NCI-H1930 (cell line): ENCODE measurements at places on chromosomes 12 and 14.

DNA sequence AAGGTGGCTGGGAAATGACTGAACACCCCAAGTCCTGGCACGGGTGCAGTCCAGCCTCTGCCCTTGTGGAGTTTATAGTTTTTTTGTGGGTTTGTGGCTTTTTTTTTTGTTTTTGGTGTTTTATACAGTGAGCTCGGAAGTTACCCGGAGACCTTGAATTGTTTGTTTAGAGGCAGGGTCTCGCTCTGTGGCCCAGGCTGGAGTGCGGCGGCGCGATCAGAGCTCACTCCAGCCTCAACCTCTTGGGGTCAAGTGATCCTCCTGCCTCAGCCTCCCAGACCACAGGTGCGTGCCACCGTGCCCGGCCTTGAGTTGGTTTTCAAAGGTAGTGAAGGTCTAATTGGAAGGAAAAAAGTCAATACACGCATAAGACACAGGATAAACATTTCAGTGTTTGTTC, 879 bp upstream of the ANHX start:
- no peak for DNase-seq

GRCh38 chr12:83664650-83665049, 977.9 kb downstream of the TMTC2 start:
- DNase-seq, result peak; percentile 14

GRCh38 chr14:90828642-90829487, 12.6 kb upstream of the TTC7B start:
- DNase-seq, result no peak

- no peak for DNase-seq
Observed at GRCh38 chr12:28925719-28926376, 223.2 kb upstream of the FAR2 start.

GRCh38 chr12:119235197-119235751, 56.5 kb downstream of the HSPB8 start:
- DNase-seq, result peak; percentile 27

DNA sequence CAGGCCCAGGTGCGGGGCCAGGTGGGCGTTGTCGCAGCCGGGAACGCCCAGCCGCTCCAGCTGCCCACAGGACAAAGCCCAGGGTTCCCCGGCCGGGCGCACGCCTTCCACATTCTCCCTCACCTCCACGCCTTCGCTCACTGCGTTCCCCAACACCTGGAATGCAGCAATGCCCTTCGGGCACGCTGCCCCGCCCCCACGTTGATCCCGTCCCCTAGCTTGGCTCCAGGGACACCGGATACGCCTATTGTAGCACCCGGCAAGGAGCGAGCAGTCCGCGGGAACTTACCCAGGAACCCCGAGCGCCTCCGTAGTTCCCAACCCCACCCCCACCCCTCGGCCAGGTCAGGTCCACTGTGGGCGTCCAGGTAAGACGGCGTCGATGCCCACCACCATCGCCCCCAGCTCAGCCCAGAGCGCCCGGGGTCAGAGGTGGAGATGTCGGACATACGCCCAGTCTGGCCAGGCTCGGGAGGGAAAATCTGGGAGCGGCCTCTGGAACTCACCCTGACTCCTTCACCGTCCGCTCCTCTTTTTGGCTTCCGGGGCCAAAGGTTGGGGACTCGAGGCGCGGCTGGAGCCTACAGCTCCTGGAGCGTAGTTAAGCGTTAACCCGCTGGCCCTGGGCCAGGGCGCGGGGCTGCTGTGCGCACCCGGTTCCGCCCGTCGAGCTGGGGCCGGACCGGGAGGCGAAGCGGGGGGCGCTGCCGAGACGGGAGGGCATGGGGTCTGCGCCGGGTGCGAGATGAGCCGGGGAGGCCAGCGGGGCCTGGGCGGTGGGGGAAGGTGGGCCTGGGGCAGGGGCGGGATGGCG, 594 bp upstream of the CEP170B start:
- no peak for DNase-seq

DNA sequence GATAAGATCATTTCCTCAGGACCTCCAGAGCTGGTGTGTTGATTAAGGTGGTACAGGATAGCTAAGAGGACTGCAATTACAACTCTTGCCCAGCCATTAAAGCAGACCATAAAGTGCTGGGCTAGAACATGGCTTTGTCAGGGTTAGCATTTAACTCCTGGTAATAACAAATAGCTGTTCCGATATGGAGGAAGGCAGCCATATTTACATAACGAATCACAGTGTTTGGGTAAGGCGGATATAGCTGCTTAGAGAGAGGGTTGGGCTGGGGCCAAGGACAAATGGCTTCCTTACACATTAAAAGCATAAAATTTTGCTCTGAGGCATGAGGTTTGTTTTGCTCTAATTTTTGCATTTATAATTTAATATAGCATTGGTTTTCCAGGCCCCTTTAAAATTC, 297.7 kb upstream of the DDHD1 start:
- DNase-seq, result no peak

- peak; percentile 53 for DNase-seq
Observed at GRCh38 chr12:13661005-13661887, 320.2 kb downstream of the GRIN2B start.

DNA sequence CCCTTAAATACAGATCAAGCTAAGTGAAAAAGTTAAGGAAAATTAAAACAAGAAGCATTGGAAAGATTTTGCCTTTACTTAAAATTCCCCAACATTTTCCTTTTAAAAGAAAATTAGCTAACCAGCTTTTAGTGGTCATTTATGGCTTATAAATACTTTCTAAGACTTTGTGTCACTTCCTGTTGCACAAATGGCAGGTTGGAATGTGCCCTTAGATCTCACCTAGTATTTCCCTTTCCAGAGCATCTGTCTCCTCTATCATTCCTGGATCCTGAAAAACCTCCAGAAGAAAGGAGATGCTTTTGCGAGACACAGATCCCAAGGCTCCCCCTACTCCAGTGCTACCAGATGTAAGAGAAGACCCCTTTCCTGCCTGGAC, 58.3 kb downstream of the ARF6 start:
- no peak for DNase-seq

DNA sequence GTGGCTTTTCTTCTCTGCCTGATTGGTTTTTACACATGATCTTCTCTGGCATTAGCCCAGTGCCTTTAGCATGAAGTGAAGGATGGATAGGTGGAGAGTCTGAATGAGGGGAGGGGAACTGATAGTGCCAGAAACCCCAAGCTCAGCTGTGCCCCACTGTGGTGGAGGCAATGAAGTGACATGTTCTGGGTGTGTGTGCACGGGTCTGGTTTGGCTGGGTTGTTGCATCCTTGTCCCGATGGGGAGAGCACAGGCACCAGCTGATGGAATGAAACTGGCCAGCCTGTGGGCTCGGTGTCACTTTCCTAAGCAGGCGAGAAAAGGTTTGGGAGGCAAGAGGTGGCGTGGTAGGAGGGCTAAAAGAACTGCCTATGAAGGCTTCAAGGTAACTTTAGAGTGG, 65.3 kb downstream of the CACNA1C start:
- DNase-seq, result no peak

GRCh38 chr14:22588526-22589095, 413 bp downstream of the DAD1 start:
- no peak for DNase-seq

DNA sequence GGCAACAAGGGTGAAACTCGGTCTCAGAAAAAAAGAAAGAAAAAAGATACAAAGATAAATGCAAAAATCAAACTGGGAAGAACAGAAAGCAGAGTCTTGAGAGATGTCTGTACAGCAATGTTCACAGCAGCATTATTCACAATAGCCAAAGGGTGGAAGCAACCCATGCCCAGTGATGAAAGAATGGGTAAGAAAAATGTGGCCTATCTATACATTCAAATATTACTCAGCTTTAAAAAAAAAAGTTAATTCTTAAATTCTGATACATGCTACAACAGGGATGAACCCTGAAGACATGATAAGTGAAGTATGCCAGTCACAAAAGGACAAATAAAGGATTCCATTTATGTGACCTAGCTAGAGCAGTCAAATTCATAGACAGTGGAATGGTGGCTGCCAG, 33.7 kb downstream of the SPPL3 start:
- DNase-seq, result no peak

- peak; percentile 2 for DNase-seq
Observed at GRCh38 chr12:38664661-38665269, 240.6 kb downstream of the CPNE8 start.

GRCh38 chr12:84843593-84844144, 68.9 kb downstream of the SLC6A15 start:
- DNase-seq, result no peak

DNA sequence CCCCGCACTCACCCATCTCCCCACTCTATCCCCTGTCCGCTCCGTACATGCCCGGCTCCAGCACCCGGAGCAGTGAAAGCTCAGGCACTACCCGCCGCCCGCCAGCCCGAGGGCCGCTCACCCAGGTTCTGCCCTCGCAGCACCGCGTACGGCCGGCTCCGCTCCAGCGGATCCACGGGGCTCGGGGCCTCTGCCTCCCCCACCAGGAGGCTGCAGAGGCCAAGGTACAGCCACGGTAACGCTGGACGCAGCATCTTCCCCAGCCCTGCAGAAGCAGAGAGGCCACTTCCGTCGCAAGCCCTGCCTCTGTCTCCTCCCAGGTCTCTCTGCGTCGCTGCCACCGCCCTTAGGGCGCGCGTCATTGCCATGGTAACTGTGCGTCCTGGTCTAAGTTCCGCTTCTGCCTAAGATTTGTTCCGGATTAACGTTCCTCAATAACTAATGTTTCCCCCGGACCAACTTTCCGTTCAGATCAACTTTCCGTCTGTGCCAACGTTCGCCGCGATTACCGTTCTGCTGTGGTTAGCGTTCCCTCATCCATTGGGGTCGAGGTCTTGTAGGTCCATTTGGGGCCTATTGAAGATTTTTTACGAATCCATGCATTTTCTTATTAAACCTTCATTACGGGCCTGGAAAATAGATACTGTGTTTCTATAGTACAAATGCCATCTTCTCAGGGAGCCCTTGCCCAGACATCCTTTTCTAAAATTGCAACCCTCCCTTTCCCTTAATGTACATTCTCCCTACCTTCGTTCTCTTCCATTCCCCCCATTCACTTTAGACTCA, at the start of gene C12orf76:
Gene C12orf76 (minus strand): TSS at position 281 of the 786 bp plus-strand sequence. CDS start 27 bp downstream, at position 254.
- DNase-seq, result peak; percentile 95

DNA sequence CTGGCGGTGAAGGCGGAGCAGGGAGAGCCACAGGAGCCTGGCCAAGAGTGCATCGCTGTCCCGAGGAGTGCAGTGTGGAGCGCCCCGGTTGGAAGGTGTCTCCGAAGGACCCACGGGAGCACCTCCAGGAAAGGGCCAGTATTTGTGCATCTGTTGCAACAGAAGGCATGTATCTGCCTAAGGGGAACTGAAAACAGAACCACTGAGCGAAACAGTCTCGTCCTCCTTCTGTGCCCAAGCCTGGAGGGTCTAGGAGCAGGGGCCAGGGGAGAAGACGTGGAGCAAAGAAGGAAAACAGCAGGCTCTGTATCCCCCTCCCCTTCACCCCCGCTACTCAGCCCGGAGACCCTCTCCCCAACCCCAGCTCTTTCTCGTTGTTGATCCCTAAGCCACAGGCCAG, 5.3 kb upstream of the LRRC10 start:
- DNase-seq, result no peak

- no peak for DNase-seq
Observed at GRCh38 chr12:124248941-124249825, 45.7 kb upstream of the RFLNA start.

- DNase-seq, result no peak
Observed at GRCh38 chr14:102194856-102195255, 55.2 kb downstream of the WDR20 start.

GRCh38 chr14:99523704-99524055, 42.5 kb downstream of the CCNK start:
- DNase-seq, result no peak

DNA sequence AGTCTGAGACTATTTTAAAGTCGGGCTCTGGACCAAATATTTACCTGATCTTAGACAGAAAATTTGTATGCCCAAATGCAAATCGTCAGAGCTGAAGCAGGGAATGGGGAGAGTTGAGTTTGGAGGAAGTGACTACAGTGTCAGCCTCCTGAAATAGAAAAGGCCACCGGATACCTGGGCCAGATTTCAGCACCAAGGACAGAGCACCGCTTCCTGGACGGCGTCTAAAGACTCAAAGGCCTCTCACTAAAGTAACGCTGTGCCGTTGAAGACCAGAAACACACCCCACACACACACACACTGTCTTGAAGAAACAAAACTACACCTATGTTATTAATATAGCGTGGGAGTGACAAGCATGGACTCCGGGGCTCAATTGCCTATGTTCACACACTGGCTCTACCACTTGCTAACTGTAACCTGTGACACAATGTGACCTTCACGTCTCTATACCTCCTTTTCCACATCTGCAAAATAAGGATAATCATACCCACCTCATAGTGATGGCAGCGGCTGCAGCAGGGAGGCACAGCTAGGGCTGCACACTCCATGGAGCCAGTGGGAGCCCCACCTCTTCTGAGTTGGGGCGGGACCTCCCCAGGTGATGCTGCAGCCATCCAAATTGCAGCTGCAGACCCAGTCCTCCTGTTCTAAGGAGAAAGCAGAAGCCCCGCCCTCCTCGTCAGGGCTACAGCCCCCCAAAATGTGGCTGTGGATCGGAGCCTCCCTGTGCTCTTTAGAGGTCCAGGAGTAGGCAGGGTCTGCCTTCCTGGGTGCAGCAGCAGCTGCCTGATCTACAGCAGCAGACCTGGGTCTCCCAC, 35.6 kb downstream of the KRT76 start:
- no peak for DNase-seq

DNA sequence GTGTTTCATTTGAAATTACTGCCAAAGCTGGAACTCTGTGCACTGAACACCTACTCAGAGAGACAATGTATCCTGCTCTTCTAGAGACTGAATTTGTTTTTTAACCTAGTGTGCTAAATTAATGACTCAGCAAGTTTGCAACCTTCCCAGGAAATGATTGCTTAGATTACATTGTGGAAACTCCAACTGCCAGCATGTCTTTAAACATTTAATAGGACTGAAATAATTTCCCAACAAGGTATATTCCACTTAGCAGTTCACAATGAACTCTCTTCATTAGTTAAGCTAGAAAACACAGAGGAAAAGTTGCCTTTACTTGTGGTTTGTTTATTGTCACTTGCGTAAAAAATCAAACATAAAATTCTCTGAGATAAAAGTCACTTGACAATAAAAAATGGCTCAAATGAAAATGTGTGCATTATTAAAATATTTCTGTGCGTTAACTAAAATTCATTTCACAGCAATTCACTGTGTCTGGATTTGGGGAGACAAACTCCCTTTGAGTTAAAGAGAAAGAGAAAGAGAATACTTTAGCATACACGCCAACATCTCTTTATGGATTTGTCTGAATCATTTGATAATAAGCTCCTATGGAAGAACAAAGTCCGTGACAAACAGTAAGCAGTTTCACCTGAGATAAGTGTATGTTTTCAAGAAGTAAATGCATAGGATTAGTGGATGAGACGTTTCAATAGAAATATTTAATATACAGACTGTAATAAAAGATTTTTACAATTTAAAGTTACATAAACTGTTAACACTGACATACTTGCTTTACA, 284.0 kb downstream of the PRKD1 start:
- DNase-seq, result no peak
